ENCODE measurements at places on chromosomes 2 and 18. TPM values are rescaled to one million over a fixed set of nuclear protein-coding genes. Genes with fewer than 3 reads are reported as not detected.

Gene CUL3
- total RNA-seq = 44.4 TPM

Gene MC2R
- total RNA-seq = not detected

Gene RSAD2
- total RNA-seq = not detected

Gene MEP1B
- total RNA-seq = not detected

Gene FEV
- total RNA-seq = not detected

Gene TMEM198
- total RNA-seq = 0.93 TPM

Gene CHN1
- 4.4 TPM for total RNA-seq

Gene MRPL53
- 74.0 TPM for total RNA-seq

Gene TDRD15
- total RNA-seq = not detected

Gene ALPI
- total RNA-seq = not detected

Gene EDAR
- 0.42 TPM for total RNA-seq

Gene SH3RF3
- 1.1 TPM for total RNA-seq

Gene ATP6V1B1
- not detected for total RNA-seq

Measured in airway epithelial cell (primary cell).